ENCODE measurements at places on chromosomes 3 and 15.

GRCh38 chr3:25156626-25157025 lies 271.4 kb upstream of the RARB start:
- DNase-seq = no peak

- DNase-seq = no peak
These were observed 20.6 kb downstream of the SNAPC5 start for GRCh38 chr15:66477011-66477410.

- no peak for DNase-seq
These were observed 191.3 kb downstream of the PDE8A start for GRCh38 chr15:85172846-85173490.

DNA sequence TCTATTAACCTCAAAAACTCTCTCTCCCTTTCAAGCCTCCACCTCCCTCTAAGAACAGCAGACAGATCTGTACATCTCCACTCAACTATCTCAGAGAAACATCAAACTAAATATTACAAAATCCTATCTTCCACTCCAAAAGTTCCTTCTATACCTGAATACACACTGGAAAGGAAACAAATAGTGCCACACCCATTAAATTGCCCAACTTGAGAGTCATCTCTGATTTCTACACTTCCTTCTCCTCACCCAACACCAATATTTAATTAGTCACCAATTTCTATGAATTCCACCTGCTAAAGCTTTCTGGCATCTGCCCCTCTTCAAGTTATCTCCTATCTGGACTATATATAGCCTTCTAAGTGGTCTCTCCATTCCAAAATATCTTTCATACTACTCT lies 65.8 kb downstream of the PEAK1 start:
- DNase-seq = peak; percentile 37

GRCh38 chr3:190731596-190731995 lies 130.9 kb downstream of the GMNC start:
- no peak for DNase-seq

GRCh38 chr15:49902685-49903501 lies 216.1 kb downstream of the ATP8B4 start:
- no peak for DNase-seq

- DNase-seq = no peak
These were observed 32.3 kb upstream of the CYP11A1 start for GRCh38 chr15:74399511-74400312.

DNA sequence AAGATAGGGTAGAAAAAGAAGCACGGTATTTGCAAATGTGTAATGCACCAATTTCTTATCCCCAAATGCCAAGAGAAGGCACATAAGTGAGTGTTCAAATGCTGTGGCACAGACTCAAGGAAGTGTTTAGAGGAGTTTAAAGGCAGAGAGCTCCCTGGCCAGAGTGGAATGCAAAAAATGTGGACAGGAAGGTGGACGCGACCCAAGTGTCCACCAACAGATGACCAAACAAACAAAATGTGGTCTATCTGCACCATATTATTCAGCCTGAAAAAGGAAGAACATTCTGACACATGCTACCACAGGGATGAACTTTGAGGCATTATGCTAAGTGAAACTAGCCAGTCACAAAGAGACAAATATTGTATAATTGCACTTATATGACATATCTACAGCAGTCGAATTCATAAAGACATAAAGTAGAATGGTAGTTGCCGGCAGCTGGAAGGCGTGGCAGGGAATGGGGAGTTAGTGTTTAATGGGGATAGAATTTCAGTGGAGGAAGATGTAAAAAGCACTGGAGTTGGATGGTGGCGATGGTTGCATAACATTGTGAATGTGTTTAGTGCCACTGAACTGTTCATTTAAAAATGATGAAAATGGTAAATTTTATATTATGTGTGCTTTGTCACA lies 126.6 kb downstream of the SRGAP3 start:
- no peak for DNase-seq

- DNase-seq = no peak
These were observed 526.8 kb upstream of the CCDC54 start for GRCh38 chr3:106850437-106850836.

- DNase-seq = peak; percentile 2
These were observed 248.9 kb upstream of the WNT5A start for GRCh38 chr3:55735976-55736375.

DNA sequence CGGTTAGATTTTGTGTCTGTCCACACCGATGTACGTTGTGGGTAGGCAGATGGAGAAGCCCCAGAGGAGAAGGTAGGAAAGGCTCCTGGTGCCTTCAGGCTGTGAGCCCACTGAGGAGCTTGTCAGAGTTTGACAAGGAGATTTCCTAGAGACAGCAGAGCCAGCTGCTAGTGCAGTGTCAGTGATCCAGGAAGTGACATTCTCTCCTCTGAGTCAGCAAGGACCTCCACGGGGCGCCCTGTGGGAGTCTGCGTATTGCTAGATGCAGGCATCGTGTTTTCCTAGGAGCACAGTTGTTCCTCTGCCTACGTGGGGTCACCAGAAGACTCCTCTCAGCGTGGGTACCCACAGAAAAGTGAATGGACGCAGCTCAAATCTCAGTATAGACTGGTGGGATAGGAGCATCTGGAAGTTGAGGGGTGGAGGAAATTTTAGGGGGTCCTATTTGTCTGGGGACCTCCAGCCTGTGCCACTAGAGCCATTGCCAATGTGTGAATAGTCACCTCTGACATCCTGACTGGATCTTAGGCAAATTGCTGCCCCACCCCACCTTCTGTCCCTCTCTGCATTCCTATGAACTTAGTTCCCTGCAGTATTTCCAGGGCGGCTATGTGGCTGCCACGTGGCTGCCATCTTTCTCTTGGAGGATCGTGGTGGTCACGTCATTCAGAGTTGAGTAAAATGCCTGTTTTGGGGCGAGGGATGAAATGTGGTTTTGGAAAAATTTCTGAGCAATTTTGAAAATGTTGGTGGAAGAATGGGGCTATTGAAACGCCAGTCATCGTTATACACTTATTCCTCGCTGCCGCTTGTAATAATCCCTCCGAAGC lies 84.8 kb upstream of the KLHL25 start:
- no peak for DNase-seq

GRCh38 chr3:126781889-126782491 lies 78.0 kb downstream of the CHCHD6 start:
- DNase-seq = no peak

GRCh38 chr3:59877263-59878037 lies 827.6 kb upstream of the CFAP20DC start:
- no peak for DNase-seq

Data from inflammatory macrophage treated with lipopolysaccharide for 4 hours (primary cell).